ENCODE measurements at places on chromosomes 4 and X. TPM values are rescaled to one million over a fixed set of nuclear protein-coding genes. Genes with fewer than 3 reads are reported as not detected.
A peak's percentile ranks its signal among the peaks of the same experiment; 100 is the strongest.

GRCh38 chr4:80462621-80463091 lies 127.1 kb downstream of the CFAP299 start:
- DNase-seq, result no peak

- no peak for DNase-seq
Measured at GRCh38 chr4:41024556-41025491, 189.5 kb downstream of the APBB2 start.

GRCh38 chr4:6840062-6840976 lies 57.8 kb downstream of the KIAA0232 start:
- peak; percentile 23 for DNase-seq

DNA sequence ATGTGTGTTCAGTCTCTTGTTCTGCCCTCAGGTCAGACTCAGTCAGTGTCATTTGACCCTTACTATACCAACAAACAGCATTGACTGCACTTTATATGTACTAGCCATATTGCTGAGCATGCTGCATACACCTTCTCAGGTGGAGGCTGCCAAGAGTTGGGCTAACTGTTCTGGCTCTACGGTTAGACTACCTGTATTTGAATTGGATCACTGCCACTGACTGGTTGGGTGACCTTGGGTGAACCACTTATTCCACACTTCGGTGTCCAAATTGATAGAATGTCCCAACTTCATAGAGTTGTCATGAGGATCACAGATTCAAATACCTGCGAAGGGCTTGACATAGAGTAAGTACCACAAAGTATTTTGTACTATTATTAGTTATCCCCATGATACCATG lies 91.2 kb upstream of the GPR50 start:
- no peak for DNase-seq

Gene CCSER1
- 22.5 TPM for polyA plus RNA-seq

Gene RBM3
- polyA plus RNA-seq, result 220 TPM

Gene BEX5
- polyA plus RNA-seq, result 9.5 TPM

Gene NDNF
- 60.5 TPM for polyA plus RNA-seq
